Cardiac fibroblast (primary cell): ENCODE measurements at places on chromosomes 3 and 15.

DNA sequence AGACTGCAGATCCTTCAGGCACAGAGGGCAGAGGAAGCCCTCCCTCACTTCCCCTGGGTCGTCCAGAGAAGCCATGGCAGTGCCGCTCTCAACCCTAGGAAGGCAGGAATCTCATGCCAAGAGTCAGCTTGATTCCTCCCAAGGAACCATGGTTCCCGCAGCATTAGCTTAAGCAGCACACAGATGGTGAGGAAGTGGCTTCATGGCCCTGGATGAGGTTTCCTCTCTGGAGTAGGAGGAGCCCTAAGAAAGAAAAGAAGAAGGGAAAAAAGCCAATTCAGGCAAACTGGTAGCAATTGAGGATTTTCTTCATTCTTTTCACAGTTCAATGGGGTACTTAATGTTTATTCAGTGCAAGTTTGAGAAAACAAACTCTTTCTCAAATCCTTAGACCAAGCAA lies 2.9 kb downstream of the RBSN start:
- DNase-seq = no peak

- DNase-seq = peak; percentile 24
Measured at GRCh38 chr3:67415511-67415910, 238.9 kb downstream of the SUCLG2 start.

- peak; percentile 90 for DNase-seq
Measured at GRCh38 chr3:168040607-168041208, 55.0 kb downstream of the GOLIM4 start.

- no peak for DNase-seq
Measured at GRCh38 chr3:20222274-20222673, 36.3 kb upstream of the SGO1 start.

DNA sequence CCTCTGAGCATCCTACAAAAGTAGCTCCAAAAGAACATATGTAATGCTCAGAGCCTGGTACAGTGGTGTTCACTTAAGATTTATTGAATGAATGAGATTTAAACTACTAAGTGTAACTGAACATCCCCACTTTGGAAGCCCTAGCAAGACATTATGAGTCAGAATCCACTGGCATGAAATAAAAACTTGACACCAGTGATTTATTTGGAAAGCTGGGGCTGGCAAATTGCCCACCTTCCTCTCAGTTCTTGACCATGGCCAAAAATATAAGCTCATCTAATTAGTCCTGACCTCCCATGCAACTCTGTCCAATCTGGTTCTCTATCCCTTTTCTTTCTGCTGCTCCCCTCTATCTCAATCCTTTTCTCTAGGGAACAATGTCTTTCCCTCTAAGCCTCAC lies 418.0 kb downstream of the PLCL2 start:
- DNase-seq = peak; percentile 57

DNA sequence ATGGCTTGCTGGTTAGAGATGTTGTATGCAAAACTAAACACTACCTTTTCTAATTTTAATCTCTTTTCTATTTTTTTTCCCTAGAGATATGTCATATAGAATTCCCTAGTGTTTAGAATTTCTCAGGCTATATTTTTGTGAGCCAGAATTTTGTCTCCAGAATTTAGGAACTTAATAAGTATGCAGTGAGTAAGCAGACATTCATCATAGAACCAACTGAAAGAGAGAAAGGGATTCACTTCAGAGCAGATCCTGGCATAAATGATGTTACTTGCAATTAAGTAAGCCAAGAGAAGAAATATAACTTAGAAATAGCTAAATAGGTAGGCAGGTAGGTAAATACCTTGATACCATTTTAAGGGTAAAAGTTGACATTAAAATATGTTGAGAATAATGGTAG lies 288.9 kb downstream of the ZNF385D start:
- DNase-seq = peak; percentile 47

DNA sequence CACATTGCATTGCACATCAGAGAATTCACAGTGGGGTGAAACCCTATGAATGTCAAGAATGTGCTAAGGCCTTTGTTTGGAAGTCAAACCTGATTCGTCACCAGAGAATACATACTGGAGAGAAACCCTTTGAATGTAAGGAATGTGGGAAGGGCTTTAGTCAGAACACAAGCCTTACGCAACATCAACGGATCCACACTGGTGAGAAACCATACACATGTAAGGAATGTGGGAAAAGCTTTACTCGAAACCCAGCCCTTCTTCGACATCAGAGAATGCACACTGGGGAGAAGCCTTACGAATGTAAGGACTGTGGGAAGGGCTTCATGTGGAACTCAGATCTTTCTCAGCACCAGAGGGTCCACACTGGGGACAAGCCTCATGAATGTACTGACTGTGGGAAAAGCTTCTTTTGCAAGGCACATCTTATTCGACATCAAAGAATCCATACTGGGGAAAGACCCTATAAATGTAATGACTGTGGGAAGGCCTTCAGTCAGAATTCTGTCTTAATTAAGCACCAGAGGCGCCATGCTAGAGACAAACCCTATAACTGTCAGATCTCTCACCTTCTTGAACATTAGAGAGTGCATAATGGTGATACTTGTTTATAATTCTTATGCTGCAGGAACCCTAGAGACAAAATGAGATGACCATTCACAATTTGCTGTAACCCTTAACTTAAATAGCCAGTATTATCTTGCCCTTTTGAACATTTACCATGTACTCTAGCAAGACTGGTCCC lies 9.0 kb downstream of the ZNF662 start:
- DNase-seq = peak; percentile 15

DNA sequence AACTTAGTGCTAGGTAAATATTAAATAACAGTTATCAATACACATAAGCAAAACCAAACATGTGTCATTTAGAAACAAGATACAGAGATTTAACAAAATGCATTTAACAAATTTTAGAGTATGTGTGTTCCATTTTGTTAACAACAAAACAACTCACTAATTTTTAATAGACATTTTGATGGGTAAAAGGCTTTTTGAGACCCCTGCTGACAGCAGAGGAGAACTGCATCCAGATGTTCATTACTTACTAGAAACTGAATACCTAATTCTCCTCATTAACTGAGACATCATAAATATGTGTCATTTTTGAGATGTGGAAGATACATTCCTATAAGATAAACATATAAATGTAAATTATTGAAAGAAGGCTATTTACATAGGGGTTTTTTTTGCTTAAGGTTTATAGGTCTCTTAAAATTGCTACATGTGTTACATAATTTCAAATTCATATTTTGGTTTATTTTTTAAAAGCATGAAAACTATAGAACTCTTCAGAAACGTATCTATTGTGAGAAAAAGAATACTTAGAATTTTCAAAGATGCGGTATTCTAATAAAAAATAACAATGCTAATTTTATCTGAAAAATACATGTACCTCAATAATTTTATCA lies 1009.8 kb downstream of the TUSC7 start:
- peak; percentile 48 for DNase-seq

DNA sequence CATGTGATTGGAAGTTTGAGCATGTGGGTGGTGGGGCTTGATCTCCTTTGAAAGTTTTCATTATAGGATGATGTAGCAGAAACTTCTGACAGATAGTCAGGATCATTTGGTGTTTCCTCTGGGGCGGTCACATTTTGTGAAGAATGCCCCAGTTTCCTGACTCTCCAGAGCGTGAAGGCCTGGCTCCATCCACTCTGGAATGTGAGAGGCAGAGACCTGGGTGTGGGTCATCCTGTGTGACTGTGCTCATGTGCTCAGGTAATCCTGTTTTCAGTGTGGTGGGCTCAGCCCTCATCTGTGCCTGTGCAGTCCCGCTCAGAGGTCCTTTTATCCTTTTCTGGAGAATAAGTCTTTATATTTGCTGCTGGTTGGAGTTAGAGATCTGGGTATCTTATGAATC lies 81.0 kb downstream of the RGMA start:
- DNase-seq = no peak

- no peak for DNase-seq
Measured at GRCh38 chr3:10770547-10770946, 45.5 kb upstream of the SLC6A11 start.

GRCh38 chr3:112640276-112640929 lies 540 bp downstream of the CCDC80 start:
- peak; percentile 77 for DNase-seq

GRCh38 chr3:162367429-162368260 lies 871.0 kb downstream of the OTOL1 start:
- peak; percentile 15 for DNase-seq

DNA sequence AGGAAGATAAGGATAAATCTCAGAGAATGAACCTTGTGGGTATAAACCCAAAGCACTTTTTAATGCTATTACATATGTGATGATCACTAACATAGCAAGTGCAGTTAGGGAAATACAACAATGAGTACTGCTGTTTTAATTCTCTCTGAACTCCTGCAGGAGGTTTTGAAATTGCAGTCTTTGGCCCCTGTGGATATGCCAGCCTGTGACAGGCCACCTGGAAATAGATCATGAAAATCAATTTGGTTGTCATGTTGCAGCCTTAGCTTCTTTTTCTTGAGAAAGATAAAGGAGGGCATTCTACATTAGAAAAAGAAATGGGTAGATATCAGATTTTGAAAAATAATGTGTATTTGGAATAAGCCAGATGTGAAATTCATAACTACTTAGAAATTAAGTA lies 103.6 kb downstream of the RSRC1 start:
- DNase-seq = no peak

- peak; percentile 84 for DNase-seq
Measured at GRCh38 chr3:50299929-50300680, 900 bp upstream of the HYAL3 start.

GRCh38 chr15:67745073-67746006 lies 80.0 kb upstream of the SKOR1 start:
- DNase-seq = peak; percentile 59

DNA sequence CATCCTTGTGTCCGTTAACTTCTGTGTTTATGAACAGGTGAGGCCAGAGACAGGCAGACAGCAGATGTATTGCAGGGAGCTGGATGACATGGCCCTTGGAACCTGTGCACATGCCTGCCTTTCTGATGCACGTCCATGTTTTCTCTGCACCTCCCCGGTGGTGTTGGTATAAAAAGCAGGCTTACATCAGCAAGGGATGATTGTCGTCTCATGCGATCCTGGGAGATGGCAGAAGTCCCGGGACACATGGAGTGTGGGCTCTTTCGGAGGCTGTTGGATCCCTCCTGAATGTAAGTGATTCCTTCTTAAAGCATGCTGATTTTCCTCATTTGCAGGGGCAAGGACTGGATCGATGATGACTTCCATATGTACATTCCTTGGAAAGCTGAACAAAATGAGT lies 134.8 kb downstream of the SNRPN start:
- DNase-seq = no peak

DNA sequence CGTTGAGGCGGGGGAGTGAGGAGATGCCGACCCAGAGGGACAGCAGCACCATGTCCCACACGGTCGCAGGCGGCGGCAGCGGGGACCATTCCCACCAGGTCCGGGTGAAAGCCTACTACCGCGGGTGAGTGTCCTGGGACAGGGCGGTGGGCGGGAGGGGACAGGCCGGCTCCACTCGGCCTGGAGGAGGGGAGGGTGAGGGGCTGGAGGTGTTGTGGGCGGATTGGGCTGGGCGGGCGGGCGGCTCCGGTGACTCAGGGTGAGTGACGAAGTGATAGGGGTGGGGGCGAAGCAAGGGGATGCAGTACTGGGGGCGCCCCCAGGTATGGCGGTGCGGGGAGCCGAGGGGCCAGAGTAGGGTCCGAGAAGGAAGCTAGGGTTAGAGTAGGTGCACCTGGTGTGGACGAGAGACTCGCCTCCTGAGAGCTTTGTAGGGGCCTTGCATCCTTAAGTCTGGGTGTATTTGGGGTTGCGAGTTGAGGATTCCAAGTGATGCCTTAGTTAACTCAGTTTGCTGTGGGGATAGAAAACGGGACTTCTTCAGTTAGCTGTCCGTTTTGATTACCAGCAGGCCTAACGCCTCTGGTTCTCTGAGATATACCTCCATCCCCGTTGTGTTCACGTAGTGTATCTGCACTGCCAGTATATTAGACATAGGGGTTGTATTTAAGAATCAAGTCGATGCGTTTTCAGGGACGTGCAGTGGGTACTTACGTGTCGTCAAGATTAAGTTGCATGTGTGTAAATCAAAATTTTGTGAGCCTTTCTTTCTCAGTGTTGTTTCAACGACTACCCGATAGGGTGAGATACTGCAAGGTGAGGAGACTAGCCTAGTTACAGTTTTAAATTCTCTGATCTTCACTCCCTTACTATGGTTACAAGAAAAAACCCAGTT lies 670 bp downstream of the PRKCI start:
- DNase-seq = no peak

DNA sequence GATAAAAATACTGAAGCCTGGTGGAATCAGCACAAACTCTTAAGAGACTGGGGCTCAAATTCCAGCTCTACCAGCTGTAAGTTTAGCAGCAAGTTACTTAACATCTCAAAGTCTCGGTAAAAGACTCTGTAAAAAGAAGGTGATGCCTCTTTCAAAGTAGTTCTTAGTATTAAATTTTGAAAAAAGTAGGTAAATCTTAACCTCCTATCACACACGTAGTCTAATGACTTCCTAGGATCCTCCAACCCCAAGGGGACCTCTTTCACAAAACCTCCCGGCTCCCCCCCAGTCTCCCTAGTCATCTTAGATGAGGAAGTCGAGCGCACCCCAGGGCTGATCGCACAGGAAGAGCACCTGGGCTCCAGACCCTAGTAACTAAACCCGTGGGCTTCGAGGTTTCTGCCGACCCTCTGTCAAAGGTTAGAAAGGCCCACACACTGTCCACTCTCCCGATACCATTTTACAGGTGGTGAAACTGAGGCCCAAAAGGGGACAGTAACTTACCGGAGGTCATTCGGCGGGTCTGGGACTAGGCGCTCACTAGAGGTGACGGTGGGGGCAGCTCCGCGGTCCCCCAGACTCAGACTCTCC lies 427 bp downstream of the MBD4 start:
- DNase-seq = no peak
